ENCODE measurements at places on chromosomes 6 and 20.
A peak's percentile ranks its signal among the peaks of the same experiment; 100 is the strongest.

DNA sequence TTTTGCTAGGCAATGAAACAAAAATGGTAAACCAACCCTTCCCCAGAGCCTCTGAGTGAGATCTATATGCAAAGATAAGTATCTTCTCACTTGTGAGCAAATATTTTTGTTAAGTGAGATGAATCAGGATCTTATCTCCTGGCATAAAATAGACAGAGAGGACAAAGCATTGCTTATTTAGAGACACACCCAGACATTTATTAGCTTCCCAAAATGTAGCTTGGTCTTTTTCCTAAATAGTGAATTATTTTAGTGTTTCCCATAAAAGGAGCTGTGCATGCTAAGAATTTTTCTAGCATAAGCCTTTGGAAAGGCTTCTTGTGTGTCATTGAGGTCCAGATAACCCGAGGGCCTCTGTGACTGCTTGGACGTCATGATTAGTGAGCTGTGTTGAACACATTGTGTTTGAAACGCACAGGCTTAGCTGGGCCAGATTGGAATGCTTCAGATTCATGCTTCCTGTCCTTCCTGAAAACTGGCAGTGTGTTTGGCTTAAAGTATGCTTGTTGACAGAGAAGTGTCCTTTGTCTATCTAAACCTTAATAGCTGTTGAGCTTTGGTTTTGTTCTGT is 16.5 kb downstream of the MTHFD1L start:
- peak; percentile 97 for DNase-seq

DNA sequence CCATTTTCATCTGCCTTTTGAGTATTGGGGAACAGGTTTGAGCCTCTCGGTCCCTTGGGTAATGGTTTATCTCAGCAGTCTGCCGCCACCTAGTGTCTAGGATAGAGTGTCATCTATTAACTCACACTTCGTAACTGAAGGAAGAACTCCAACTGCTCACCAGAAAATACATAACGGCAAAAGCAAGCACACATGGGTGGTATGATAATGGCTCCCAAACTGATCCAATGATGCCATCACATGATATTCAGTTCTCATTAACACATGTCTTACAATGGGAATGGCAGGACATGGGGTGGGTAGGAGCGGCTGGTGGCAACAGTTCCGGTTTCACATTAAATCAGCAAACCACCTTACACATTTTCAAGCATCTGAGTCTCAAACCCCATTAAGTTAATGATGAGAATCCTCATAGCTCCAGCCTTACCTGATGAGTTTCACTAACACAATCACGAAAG is 110.7 kb upstream of the PHACTR1 start:
- peak; percentile 69 for DNase-seq

GRCh38 chr6:103027271-103027931 is 1633.9 kb downstream of the GRIK2 start:
- no peak for DNase-seq

DNA sequence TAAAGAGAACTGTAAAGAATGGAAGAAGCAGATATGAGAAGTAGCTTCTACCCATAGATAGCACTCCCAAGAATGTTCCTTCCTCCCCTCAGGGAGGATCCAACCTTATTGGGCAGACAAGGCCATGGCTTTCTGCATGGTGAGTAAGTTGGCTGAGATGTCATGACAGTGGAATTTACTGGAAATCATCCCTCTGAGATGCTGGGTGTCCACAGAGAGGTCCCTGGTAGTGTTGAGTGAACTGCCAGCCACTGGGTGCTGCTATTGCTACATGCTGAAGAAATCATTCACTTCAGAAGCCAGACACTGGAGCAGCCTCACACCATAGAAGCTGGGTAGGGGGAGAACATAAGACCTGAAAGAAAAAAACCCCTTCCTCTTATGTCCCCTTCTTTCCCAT is 46.4 kb upstream of the FERMT1 start:
- DNase-seq = peak; percentile 65

DNA sequence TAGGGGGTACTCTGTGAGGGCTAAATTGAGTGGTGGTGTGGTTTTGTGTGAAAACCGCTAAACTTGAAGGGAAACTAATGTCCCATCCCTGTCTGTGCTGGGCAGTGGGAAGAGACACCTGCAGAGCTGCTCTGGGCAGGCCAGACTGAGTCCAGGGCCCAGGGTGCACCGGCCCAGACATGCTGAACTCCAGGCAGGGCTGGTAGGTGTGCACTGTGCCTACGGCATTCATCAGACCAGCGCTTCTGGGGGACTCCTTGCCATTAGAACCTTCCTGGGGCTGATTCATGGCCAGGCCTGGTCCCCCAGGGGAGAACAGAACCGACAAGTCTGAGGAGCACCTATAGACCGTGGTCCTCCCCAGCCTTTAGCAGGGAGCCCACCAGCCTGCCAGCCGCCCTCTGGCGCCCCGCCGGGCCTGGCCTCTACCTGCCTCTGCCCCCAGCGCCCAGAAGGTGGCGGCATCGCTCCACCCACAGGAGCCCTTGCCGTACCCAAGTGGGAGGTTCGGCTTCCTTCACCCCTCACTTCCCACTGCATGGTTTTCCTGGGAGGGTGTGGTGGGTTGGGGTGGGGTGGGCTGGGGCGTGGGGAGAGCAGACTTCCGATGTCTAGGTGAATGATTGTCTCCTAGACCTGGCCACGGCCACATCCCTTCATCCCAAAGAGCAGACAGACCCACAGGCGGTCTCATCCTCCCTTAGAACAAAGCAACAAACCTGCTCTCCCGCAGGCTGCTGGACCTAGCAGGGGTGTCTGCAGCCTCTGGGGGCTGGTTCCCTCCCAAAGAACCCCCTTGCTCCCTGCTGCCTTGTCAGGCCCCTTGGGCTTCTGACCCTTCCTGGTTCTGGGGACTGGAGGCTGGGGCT is 15.5 kb downstream of the CCDC167 start:
- DNase-seq = peak; percentile 20

- DNase-seq = no peak
These were observed 603.4 kb downstream of the MMUT start for GRCh38 chr6:48859562-48860123.

GRCh38 chr6:144349690-144350527 is 64.8 kb downstream of the UTRN start:
- peak; percentile 74 for DNase-seq

- no peak for DNase-seq
These were observed 36.3 kb upstream of the SULF2 start for GRCh38 chr20:47821481-47822100.

DNA sequence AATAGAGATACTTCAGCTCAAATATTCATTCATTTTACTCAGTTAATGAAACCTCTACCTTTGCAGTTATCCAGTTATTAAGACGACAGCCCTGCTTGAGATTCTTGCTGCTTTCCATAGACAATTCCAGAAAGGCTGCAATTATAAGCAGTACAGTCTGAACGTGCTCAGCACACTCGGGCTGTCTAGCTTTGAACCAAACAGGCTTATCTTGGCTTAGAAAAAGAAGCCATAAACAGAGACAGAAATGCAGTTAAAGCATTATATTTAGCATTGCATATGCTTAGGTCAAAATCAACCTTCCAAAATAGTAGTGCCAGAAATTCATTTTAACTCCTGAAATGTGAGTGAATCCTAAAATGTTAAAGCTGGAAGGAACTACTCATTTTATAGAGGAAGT is 204.1 kb upstream of the KCNQ5 start:
- no peak for DNase-seq

DNA sequence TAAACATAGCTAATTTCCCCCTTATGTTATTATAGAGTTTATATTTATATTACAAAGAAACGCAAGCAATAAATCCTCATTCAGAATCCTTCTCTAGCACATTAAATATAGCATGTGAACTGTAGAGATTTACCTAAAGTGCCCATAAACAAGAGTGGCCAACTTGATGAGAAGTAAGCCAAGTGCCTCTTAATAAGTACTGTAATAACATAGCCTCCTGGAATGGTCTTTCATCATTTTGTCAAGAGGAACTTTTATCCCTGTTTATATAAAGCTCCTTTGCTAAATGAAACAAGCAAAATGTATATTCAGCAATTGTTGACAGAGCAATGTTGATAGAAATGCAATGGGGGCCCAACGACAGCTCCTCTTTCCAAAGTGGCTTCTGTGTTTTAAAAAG is 195.0 kb downstream of the ARHGAP18 start:
- DNase-seq = no peak

GRCh38 chr6:160312900-160313299 is 35.3 kb upstream of the SLC22A3 start:
- DNase-seq = no peak

GRCh38 chr20:48686238-48687116 is 141.3 kb downstream of the PREX1 start:
- peak; percentile 79 for DNase-seq

- no peak for DNase-seq
These were observed 79.8 kb downstream of the SLC24A3 start for GRCh38 chr20:19292254-19292653.

DNA sequence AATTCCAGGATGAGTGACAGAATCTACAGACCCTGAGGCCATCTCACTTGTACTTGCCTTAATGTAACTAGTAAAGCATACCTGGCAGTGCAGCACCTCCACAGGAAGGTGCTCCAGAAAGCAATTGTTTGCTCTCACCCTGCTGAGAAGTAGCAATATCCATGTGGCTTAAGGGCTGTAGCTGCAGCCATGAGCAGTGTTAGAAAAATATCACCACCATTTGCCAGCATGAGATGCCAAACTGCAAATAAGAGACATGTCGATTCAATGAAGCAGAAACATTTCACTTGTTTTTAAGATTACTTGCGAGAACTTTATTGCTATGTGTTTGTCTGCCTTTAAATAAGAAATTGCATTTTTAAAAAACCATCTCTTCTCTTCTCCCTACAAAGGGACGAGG is 151.5 kb downstream of the PRL start:
- DNase-seq = no peak

- DNase-seq = no peak
These were observed 32.3 kb downstream of the IRF4 start for GRCh38 chr6:423799-424345.

GRCh38 chr20:12028771-12029170 is 111.1 kb downstream of the BTBD3 start:
- no peak for DNase-seq

DNA sequence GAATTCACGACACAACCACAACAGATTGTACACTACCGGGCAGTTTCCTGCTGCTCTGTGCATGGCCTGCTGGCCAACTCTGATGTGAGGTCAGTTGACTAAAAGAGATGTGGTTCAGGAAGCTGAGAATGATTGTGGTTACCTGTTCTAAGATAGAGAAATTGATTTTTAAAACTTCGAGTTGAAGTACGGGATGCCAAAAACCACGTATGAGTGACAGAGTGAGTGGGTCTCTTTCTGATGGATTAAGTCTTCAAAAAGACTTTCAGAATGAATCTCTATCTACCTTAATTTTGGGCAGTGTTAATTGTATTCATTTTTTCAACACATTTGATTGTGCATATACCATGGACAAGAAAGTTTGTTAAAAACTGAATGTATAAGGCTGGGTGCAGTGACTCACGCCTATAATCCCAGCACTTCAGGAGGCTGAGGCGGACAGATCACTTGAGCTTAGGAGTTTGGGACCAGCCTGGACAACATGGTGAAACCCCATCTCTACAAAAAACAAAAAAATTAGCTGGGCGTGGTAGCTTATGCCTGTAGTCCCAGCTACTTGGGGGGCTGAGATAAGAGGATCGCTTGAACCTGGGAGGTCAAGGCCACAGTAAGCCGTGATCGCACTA is 121.2 kb downstream of the SGK1 start:
- peak; percentile 13 for DNase-seq

DNA sequence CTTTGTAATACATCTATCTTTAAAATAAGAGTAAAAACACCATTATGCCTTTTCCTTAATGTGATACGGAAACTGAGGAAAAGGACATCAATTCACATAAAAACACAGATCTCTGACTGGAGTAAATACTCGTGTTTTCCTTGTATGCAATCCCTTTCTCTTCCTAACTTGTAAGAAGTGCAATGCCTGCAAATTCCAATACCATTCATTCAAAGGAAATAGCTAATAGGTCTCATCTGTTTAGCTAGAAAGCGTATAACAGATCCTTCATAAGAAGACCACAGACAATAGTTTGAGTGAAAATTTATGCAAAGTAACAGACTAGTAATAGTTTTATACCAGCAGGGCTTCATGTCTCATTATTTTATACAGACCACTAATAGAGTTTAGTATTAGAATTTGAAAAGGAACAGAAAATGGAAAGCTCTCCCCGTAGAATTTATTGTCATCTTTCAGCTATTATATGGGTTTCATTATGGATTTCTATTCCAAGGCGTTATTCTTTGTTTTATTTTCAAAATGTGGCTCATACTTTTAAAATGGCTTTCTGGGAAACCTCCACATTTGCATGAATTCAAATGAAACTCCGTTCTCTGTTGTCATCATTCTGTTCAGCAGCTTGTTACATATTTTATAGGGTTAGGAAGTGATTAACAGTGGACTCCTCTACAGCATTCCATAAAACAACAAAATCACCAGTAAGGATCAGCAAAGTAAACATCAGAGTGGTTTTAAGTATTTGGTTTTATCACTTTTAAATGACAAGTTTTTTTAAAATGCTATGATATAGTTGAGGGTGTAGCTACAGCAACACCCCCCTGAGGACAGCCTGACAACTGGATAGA is 186.7 kb downstream of the BTBD9 start:
- DNase-seq = no peak

DNA sequence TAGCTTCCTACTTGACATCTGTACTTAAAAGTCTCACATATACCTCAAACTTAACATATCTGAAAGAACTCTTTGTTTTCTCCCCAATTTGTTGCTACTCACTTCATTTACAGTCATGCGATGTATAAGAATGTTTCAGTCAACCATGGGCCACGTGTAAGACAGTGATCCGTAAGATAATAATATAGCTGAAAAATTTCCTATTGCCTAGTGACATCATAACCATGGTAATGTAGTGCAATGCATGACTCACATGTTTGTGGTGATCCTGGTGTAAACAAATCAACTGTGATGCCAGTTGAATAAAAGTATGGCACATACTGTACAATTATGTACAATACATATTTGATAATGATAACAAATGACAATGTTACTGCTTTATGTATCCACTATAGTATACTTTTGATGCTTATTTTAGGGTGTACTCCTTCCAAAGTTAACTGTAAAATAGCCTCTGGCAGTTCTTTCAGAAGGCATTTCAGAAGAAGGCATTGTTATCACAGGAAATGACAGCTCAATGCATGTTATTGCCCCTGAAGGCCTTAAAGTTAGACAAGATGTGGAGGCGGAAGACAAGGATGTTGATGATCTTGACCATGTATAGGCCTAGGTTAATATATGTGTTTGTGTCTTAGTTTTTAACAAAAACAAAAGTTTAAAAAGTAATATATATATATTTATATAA is 579.0 kb downstream of the EPHA7 start:
- no peak for DNase-seq

GRCh38 chr6:27157459-27158315 is 89.8 kb upstream of the PRSS16 start:
- peak; percentile 80 for DNase-seq

DNA sequence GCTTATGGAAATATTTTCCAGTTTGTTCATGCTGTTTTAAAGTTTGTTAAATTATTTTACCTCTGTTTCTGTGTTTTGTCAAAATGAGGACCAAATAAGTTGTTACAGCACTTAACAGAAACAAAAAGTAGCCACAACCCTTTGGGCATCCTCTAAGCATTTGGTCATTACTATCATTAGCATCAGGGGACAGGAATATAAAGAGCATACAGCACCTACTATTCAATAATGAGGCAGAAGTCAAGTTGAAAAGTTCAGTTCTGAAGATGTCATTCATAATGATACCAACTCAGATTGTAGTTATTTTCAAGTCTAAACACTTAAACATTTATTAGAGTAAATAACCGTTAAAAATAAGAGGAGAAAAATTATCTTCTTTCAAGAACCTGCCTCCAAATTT is 862.3 kb upstream of the FLRT3 start:
- DNase-seq = no peak

Measured in iris pigment epithelial cell (primary cell).